Body of pancreas (tissue), 4 donors: ENCODE measurements at places on chromosomes 13 and 19. TPM values are rescaled to one million over a fixed set of nuclear protein-coding genes. Genes with fewer than 3 reads are reported as not detected.

- H3K4me1 ChIP-seq, result no peaks in the 10 kb centered on the region
- no peak for DNase-seq
- no peaks in the 10 kb centered on the region for H3K27me3 ChIP-seq
- no peak overlapping the region for H3K27ac ChIP-seq
- H3K4me3 ChIP-seq, result no peak overlapping the region
These were observed 362.4 kb downstream of the KCTD12 start for GRCh38 chr13:76523740-76524340.

DNA sequence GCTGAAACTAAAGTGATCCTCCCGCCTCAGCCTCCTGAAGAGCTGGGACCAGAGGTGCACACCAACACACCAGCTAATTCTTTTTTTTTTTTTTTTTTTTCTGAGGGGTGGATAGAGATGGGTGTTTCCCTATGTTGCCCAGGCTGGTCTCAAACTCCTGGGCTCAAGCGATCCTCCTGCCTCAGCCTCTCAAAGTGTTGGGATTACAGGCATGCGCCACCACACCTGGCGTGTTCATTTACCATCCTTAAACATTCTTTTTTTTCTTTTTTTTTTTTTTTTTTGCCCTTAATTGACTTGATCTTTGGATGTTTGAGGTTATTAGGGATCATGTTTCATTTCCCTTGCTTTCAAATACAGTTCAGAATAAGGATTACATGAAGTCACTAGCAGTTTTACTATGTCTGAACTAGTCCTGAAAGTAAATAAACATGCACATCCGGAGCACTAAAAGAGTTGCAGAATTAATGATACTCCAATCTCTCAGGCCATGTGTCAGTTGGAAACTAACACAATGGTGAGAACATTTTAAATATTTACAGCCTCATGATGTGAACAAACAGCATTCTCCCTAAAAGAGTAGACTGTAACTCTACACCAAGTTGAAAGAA is 10.2 kb downstream of the UTP14C start:
- H3K27me3 ChIP-seq, result no peaks in the 10 kb centered on the region
- H3K36me3 ChIP-seq, result no peaks in the 10 kb centered on the region
- no peak overlapping the region for H3K27ac ChIP-seq
- no peak overlapping the region for H3K4me3 ChIP-seq
- H3K4me1 ChIP-seq, result peaks cover 9% of the 10 kb centered on the region

The SULT2A1 gene
- not detected for total RNA-seq

DNA sequence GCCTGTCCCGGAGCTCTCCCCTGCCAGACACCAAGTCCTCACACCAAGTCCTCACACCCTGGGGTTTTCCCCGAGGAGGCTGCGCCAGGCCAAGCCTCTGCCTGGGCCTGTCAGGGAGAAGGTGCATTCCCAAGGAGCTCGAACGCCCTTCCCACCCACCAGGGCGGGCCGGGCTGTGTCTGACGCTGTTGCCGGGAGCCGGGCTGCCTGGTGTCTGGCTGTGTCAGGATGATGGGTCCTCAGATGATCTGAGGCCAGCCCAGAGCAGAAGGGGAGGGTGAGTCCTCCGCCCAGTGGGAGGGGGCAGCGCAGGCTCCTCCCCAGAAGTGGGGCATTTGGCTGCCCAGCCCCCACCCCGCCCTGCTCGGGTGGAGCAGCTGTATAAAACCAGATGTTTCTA is 2.3 kb upstream of the HAS1 start:
- H3K4me1 ChIP-seq, result no peaks in the 10 kb centered on the region
- no peak for DNase-seq
- no peak overlapping the region for H3K4me3 ChIP-seq

DNA sequence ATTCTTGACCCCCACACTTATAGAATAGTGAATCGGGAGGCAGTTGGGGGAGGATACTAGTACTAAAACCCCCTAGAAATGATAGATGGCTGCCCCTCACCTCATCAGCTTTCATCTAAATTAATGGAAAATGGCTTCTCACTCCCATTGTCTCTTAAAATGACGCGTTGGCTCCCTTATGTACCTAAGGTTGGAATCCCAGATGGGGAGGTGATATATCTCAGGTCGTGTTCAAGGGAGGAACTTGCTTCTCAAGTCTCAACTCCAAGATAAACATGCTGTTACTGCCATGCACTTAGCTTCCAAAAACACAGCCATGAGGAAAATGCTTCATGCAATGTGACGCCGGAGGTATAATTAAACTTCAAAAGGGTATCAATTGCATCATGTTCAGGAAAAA is 18.8 kb upstream of the UBE2L5 start:
- H3K4me1 ChIP-seq, result peaks cover 10% of the 10 kb centered on the region
- H3K27ac ChIP-seq, result no peak overlapping the region
- no peak for DNase-seq
- H3K27me3 ChIP-seq, result no peaks in the 10 kb centered on the region
- no peak overlapping the region for H3K4me3 ChIP-seq

DNA sequence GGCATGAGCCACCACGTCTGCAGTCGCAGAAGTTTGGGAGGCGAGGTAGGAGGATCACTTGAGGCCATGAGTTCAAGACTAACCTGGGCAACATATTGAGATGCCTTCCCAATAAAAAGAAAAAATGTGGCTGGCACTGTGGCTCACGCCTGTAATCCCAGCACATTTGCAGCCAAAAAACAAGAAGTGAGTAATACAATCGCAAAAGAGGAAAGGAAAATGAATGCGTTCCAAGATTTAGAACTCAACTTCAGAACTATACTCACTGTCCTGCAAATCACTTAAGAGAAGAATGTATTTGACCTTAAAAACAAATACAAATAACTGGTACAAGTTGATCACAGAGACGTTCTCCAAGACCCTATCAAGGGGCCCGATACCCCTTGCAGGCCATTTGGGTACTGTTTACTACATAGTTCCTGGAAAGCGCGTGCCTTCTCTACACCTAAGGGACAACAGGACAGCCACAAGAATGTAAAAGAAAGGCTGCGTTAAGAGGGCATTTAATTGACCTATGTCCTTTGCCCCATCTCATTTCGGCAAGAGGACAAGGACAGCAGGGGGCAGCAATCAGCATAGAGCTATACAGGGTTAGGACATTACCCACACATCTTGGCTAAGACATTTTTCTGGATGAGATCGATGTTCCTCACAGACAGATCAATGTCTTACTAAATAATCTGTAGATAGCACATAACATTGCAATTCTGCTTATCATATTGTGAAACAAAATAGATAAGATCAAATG is 41.3 kb downstream of the FLT3 start:
- no peaks in the 10 kb centered on the region for H3K4me1 ChIP-seq
- H3K27me3 ChIP-seq, result no peaks in the 10 kb centered on the region
- no peaks in the 10 kb centered on the region for H3K36me3 ChIP-seq
- no peak overlapping the region for H3K27ac ChIP-seq

The PNMA8B gene
- total RNA-seq, result 2.6 TPM

The OSCAR gene
- not detected for total RNA-seq
